ENCODE measurements at places on chromosomes 2 and 18.

GRCh38 chr2:130388221-130388907 lies 32.5 kb downstream of the PTPN18 start:
- no peak for DNase-seq

GRCh38 chr18:31512203-31512764 lies 14.3 kb downstream of the DSG2 start:
- no peak for DNase-seq

GRCh38 chr2:68768461-68768860 lies 33.9 kb downstream of the ARHGAP25 start:
- DNase-seq = no peak

DNA sequence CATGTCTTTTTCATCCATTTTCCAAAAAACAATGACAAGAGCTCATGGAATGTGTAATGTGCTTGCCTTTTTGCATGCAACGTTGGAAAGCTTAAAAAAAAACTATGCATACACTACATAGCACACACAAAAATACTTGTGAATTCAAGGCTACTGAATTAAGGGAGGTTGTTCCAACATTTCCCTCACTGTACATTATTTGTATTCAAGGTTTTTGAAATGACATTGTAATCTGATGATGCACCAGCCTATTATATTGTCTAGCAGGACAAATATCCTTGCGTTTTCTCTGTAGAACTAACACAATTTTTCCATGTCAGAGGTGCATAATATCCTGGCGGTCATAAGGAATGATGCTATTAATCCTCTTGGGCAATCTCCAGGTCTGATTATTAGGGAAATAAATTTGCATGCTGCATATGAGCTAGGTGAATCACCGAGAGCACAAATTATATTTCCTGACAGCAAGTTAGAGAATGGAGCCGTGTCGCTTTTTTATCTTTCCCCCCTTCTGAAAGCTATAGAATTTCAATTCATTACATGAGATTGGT lies 836.9 kb upstream of the FANCL start:
- no peak for DNase-seq

GRCh38 chr2:1168846-1169245 lies 218.2 kb downstream of the SNTG2 start:
- DNase-seq = no peak

Measured in NCI-H2081 (cell line).